GM19239 (cell line): ENCODE measurements at places on chromosomes 2 and 18.

DNA sequence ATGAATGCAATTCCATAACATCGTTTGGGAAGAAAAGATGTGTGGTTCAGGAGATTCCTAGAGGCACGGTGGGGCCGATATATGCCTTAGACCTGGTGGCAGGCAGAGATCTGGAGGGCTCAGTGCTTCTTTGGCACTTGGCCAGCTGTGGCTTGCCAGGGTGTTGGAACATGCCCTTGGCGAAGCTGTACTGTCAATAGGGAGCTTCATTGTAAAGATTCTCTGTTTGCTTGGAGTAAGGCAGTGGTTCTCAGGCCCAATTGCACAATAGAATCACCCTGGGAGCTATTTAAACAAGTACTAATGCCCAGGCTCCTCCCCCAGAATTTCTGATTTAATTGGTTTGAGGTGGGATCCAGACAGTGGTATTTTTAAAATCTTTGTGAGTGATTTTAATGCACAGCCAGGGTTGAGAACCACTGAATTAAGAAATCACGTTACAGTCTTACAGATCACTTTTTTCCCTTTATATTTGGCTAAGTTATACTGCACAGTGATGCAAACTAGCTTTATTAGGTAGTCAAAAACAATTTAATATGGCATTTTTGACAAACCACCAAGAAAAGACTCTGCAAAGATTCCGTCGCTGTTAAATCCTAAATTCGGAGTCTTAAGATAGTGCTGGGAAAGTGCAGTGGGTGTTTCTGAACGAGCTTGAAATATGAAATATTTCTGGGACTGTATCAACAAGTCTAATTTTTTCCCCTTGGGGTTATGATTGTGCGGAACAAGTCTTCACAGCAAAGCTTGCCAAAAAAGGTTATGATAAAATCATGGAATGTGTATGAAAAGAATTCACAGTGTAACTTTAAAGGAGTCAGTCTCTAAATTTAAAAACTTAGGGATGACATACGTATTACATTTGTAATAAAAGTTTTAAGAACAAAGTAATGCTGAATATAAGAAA, 78.0 kb downstream of the CRIM1 start:
- no peak for DNase-seq

GRCh38 chr2:24894750-24895149, 25.3 kb downstream of the ADCY3 start:
- no peak for DNase-seq

GRCh38 chr2:164760179-164760578, 81.4 kb downstream of the COBLL1 start:
- DNase-seq = no peak

GRCh38 chr2:177670791-177671535, 278.4 kb downstream of the AGPS start:
- DNase-seq = no peak

DNA sequence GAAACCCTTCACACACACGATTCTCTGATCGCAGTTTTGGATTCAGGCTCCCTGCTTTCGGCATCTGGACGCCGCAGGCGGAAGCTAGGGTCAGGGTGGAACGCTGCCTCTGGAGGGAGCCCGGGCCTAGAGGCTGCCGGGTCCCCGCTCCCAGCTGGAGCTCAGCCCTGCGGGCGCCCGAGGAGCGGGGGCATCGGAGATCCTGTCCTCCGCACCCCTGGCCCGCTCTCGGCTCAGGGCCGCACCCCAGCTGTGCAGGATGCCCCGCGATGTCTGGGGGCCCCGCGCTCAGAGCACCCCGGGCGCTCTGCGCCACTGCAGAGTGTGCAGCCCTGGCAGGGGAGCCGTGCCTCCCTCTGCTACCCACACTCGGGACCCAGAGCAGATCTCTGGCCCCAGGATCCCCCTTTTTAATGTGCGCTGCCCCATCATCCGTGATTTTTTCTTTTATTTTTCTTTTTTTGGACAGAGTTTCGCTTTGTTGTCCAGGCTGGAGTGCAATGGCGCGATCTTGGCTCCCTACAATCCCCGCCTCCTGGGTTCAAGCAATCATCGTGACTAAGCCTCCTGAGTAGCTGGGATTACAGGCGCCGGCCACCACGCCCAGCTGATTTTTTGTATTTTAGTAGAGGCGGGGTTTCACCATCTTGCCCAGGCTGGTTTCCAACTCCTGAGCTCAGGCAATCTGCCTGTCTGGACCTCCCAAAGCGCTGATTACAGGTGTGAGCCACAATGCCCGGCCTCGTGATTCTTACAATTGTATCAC, 54.8 kb upstream of the TUBA3E start:
- no peak for DNase-seq

DNA sequence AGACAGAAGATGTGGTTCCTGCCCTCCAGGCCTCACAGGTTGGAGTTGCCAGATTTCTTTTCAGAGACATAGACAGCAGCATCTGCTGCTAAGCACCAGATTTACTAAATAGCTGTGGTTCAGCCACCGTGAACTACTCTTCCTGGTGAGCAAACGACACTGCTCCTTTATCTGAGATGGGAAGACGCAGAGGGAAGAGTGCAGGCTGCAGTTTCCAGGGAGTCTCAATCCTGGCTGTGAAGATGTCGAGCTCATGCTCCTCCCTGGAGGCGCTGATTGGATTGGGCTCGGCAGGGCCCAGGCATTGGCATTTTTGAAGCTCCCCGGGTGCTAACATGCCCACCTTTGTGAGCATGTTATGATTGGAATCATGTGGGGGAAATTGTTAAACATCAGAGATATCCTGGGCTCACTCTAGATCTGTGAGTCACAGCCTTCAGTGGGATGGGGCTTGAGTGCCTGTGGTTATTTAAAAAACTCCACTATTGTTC, 314.8 kb downstream of the TSN start:
- no peak for DNase-seq
